ENCODE measurements at places on chromosomes 2 and 18.
A peak's percentile ranks its signal among the peaks of the same experiment; 100 is the strongest.

DNA sequence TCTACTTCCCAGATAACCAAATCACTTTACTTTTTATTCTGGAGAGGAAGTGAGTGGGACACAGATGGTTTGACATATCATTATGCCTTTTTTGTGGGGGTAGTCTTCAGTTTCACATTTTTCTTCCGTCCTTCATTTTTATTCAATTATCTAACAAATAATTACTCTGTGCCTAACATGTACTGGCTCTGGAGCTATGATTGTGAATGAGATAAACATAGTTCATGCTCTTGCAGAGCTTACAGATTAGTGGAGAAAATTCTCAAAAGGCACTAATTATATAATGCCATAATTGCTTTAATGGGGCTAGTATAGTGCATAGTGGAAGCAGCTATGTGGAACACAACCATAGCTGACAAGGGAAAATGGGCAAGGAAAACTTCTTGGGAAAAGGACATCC lies 303.6 kb upstream of the TFPI start:
- ATAC-seq: no peak

DNA sequence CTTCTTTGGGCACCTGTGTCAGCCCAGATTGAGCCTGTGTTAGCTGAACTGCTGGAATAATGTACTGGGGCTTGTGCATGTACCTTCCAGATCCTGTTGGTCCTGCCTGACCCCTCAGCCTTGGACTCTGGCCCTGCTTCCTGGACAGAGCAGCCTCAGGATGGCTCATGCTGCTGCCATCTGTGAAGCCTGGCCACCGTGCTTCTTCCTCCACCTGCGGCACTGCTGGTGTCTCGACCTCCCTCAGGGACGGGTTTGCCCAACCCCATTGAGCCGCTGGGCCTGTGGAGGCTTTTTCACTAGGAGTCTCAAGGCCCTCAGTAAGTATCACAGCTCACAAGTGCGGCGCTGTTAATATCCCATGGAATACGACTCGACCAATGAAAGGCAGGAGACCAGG lies 342.7 kb downstream of the TGIF1 start:
- ATAC-seq: no peak

DNA sequence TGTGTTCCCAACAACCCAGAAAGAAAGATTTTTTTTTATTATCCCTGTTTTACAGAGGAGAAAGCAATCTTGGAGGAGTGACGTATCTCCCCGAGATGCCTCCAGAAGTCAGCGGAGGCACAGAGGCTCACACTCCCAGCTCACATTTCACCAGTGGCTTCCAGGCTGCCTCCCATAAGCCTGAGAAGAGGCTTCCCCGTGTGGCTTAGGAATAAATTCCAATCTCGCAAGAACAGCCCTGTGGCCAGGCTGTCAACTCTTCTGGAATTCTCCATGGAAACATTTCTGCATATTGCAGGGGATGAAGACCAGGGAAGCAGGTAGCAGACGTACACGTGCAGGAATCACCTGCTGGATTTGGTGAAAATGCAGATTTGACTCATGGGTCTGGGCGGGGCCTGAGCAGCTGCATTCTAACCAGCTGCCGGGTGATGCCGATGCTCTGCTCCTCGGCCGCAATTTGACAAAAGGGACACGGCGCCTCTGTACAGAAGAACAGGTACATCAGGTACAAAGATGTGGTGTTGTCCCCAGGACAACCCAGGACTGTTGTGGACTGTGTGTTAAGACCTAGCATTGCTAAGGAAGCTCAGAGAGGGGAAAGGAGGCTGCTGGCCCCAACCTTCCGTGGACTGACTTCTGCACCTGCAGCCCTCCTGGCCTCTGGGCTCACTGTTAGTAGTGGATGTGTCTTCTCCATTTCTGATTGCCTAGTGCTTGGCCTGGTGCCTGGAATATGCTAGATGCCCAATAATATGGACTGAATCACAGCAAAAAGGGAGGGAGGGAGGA lies 114.2 kb upstream of the ID2 start:
- ATAC-seq: no peak

DNA sequence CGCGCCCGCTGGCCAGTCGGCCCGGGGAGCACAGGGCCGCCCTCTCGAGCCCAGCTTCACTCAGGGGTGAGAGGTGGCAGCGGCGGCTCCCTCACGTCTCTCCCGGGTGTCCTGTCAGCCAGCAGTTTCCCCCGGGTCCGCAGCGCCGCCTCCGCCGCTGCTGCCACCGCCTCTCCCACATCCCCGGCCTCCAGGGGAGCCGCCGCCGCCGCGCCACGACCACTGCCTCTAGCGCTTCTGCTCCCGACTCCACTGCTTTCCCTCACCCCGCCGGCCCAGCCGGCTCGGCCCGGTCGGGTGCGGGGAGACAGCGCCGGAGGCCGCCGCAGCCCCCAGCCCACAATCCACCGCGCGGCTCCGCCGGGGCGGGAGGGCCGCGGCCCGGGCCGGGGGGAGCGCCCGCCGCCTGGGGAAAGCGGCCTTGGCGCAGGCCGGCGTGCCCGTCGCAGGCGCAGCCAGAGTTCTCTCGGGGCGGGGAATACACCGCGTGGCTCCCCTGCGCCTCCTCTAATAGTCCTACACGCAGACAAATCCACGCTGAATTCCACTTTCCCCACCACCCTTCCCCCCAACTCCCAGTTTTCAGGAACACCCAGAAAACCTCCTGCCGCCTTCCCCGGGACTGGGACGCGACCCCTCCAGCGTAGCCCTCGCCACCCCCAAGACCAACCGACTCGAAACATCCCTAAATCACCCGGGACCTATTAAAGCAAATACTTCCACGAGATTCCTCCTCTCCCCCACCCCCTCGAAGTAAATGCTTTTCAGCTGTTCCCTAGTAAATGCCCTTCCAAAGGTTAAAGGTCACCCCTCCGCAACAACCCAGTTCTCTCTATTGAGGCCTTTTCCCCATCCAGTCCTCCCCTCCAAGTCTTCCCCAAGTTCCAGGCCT lies at the start of gene VPS54:
Gene VPS54 (minus strand): TSS at position 346 of the 892 bp plus-strand sequence. CDS start 35,429 bp downstream, outside the sequence.
- peak; percentile 69 for ATAC-seq

- no peak for ATAC-seq
Measured at GRCh38 chr2:109243526-109244303, 114.7 kb downstream of the SH3RF3 start.

DNA sequence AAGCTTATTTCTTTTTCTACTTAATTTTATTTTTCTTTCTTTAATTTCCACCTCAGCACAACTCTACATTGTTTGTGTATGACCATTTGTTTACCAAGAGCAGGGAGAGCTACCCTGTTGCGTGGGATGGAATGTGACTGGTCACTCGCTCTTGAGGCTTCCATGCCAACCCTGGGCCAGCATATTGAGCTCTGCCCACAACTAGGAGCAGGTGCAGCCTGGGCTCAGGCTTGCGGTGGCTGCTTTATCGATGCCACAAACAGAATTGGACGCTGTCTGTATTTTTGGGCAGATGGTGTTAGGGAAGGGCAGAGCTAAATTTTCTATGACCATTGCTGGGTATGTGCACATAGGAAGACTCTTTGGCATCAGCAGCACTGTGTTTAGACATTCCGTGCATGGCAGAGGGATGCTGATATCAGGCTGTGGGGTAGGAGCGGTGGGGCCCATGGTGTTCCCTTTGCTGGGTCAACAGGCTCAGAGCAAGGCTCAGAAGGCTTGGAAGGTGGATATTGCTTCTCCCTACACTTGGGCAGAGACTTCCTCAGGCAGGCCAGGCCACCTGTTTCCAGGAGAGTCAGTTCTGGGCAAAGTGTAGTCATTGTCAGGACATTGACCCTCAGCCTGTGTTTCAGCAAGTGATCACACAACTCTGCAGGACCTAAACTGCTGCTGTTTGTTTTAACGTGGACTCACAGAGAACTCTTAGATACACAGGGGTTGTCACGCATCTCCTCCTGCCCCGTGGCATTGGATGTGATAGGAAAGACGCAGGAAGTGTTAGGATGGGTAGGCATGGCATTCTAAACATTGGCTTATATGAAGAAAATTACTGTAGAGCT lies 40.2 kb downstream of the TMEM182 start:
- ATAC-seq: no peak

- ATAC-seq: no peak
Measured at GRCh38 chr2:165500816-165501215, 31.3 kb downstream of the CSRNP3 start.

- ATAC-seq: no peak
Measured at GRCh38 chr2:154264024-154264423, 392.3 kb downstream of the GALNT13 start.

DNA sequence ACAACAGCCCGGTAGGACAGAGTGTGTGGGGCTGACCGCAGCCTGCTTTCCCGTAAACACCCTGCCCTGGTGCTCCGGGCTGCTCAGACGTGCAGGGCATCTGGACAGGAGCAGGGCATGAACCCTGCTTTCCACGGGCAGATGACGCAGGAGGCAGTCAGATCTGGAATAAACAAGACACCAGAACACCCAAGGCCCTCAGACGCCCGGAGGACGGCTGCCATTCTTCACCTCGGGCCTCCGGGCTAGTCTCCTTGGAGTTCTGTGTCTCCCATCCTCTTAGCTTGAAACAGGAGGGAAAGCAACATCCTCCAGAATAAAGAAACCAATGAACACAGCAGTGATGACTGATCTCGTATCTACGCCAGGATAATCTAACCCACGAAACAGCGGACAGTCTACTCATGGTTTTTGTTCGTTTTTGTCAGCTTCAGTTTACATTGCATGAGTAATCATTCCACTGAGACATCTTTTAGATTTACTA lies 7.3 kb downstream of the PXDN start:
- ATAC-seq: no peak

GRCh38 chr2:28717339-28717758 lies 34.3 kb upstream of the PPP1CB start:
- ATAC-seq: no peak

GRCh38 chr2:74817304-74817675 lies 16.6 kb upstream of the HK2 start:
- ATAC-seq: no peak
